Suppressor macrophage (primary cell): ENCODE measurements at places on chromosomes 6 and 20.

- DNase-seq: no peak
These were observed 19.4 kb upstream of the TRERF1 start for GRCh38 chr6:42471142-42471541.

- DNase-seq: no peak
These were observed 486.1 kb downstream of the QKI start for GRCh38 chr6:163900570-163900969.

GRCh38 chr20:47854687-47855212 is 69.5 kb upstream of the SULF2 start:
- DNase-seq: peak; percentile 46

GRCh38 chr6:96002576-96002910 is 13.2 kb upstream of the FUT9 start:
- DNase-seq: no peak

DNA sequence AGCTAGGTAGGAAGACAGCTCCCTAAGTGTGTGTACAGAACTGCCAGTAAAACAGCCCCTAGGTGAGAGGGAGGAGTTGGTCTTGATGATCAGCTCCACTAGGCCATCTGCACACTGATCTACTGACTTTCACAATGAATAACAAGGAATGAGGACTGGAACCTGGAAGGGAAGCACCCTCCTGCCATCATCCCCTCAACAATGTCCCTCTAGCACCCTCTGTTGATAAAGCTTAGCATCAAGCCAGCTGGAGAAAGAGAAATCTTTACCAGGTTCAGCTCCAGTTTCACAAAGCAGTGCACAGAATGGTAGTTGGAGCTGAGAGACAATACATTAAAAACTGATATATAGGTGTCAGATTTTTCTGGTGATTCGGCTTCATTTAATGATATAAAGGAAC is 57.2 kb upstream of the IRAK1BP1 start:
- no peak for DNase-seq

- no peak for DNase-seq
These were observed 31.4 kb downstream of the NFATC2 start for GRCh38 chr20:51510936-51511605.

DNA sequence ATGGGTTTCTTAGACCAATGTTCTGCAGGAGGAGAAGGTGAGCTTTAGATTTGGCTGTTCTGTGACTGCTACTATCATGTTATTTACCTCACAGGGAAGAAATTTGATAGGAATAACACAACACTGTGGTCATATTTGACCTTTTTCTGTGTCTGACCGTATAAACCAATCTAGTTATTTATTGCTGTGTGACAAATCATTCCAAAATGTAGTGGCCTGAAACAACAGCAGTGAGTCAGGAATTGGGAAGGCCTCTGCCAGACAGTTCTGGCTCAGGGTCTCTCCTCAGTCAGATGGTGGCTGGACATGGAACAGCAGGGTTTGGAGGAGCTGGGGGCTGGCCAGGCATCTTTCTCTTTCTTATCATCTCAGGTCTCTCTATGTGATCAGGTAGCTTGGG is 33.0 kb downstream of the RIPOR2 start:
- no peak for DNase-seq

GRCh38 chr6:44100088-44100550 is 27.1 kb downstream of the MRPL14 start:
- DNase-seq: peak; percentile 57

GRCh38 chr6:166980738-166981137 is 18.5 kb upstream of the CEP43 start:
- no peak for DNase-seq

DNA sequence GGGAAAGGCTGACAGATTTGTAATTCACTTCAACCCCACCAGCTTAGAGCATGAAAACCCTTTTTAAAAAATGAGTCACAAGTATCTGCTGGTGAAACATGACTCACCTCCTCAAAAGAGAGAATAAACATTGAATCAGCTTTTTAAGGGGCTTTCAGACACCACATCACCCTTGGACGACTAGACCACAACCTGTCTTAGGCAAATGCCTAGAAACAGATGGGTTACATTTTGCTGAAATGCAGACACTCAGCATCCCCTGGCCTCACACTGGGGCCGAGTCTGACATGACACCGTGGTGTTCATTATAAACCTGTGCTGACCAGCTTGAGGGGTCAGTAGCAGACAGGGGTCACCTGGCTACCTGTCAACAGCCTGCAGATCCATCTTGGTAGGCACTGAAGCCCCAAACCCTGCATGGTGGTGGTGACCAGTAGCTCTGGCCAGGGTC is 175.3 kb upstream of the CST7 start:
- peak; percentile 32 for DNase-seq

GRCh38 chr6:37283268-37283667 is 25.3 kb upstream of the TMEM217 start:
- DNase-seq: no peak

DNA sequence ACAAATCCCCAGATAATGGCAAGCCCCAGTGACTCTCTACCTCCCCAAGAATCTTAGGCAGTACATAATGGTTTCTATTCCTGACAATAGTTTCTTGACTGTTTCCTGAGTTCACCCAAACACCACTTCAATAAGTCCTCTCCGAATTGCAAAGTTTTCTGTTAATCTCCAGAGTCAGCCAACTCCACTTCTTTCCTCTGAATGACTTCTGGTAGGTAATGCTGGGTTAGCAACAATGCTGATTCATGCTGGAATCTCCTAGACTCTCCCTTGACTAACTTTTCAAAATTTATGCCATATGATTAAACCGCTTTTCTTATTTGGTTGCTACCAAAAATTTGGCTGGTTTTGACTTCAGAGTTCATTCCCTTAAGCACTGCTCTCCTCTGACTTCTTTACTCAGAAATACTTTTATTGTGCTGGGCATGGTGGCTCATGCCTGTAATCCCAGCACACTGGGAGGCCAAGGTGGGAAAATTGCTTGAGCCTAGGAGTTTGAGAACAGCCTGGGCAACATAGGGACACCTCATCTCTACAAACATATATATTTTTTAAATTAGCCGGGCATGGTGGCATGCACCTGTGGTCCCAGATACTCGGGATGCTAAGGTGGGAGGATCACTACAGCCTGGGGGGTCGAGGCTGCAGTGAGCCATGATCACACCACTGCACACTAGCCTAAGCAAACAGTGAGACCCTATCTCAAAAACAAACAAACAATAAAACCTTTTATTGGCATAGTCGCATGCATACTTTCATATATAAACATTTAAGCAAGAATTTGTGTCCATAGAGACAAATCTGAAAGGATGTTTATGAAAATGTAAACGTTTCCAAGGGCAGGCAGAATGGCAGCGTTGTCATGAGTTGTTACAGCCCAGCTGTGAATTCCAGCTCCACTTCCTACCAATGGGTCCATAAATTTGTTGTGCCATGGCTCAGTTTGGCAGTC is 249.3 kb upstream of the PLN start:
- no peak for DNase-seq

DNA sequence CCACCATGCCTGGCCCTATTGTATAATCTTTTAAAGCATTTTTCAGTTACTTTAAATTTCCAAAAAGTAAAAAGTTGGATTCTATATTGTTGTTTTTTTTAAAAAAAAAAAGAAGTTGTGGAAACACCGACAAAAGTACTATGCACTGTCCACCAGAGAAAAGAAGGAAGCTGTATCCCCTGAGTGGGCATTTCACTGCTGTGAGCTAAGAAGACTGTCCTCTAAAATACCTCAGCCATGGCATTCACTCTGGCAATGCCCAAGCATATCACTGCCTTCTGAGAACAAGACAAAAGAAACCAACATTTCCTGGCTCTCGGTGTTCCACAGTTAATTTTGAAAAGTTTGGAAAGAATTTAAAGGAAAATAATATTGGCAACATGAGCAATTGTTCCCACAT is 117.8 kb downstream of the IPCEF1 start:
- DNase-seq: peak; percentile 58

- DNase-seq: no peak
These were observed 113.1 kb upstream of the ZNF217 start for GRCh38 chr20:53706466-53707370.

- DNase-seq: no peak
These were observed 2.1 kb downstream of the APOBEC2 start for GRCh38 chr6:41055149-41055548.

DNA sequence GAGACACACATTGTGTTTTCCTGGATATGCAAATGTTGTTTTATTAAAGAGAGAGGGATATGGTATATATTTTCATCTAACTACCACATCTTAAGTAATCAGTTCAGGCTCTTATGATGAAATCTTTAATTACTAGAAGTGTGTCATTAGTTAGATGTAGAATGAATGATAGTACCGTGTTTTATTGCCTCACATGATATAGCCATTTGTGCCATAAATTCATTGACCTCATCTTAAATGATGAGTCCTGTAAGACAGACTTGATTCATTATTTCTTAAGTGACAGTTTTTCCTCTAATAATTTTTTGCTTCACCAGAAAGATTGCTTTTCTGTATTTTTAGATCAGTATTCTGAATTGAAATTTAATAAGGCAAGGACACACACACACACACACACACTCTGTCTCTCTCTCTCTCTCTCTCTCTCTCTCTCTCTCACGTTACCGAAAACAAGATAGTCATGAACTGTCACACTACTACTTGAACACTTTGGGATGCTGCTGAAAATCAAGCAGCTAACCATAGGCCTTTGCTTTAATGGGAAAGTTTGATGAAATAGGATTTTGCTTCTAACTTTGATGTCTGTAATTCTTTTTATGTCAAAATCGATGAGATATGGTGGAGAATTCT is 140.5 kb downstream of the SOBP start:
- no peak for DNase-seq

- no peak for DNase-seq
These were observed 51.0 kb upstream of the MLIP start for GRCh38 chr6:54060286-54060685.

- no peak for DNase-seq
These were observed 72.1 kb downstream of the NFATC2 start for GRCh38 chr20:51470499-51470820.

- DNase-seq: peak; percentile 20
These were observed 277.7 kb downstream of the NRN1 start for GRCh38 chr6:5729080-5729434.

DNA sequence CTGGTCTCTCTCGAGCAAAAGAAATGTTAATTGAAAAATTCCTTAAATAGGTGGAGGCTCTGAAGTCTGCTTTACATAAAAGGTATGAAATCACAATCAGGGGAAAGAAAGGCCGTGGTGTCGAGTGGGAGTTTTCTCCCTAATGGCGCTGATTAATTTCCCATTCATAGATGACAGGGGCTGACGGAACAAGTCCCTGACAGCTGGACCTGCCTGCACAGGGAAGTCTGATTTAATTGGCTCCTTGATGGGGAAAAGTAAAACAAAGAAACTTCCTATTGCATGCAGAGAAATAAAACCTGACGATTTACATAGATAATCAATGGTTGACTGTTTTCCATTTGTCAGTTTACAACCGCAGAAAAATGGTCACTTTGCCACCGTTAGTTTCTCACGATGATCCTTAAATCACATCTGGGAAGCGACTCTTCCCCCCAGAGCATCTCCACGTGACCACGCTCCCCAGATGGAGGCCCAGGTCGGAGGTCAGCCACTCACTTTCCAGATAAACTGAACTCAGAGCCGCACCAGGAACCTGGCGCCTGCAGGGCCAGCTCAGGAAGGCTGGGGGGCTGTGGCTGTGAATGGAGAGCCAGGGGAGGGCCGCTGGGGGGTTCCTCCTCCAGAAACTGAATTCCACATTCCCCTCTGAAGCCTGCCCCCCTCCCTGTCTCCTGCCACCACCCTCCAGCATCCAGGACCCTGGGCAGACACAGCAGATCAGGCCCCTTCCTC is 55.3 kb downstream of the DLL1 start:
- no peak for DNase-seq

DNA sequence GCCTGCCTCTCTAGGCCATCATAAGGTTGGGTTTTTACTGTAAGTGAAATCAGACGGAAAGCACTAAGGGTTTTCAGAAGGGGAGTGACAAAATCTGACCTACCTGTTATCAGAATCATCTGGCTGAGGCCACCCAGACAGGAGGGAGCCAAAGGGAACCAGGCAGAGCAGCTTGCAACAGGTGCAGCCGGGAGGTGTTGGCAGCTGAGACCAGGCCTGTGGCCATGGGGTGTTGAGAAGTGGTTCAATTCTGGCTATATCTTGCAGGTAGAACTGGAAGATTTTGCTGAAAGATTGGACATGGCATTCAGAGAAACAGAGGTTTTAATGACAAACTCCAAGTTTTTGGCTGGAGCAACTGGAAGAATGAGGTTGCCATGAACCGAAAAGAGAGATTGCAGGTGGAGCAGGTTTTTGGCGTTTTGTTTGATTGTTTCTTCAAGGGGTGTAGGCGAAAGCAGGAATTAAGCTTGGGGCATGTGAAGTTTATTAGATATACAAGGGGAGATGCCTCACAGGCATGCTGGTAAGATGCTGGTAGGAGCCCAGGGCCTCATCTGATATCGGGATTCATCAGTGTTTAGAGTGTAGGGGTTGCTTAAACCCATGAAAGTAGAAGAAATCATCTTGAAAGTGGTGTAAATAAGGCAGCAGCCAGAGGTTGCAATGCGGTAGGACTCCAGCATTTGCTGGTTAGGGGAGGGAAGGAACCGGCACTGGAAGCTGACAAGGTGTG is 35.1 kb upstream of the MAP3K4 start:
- DNase-seq: no peak

DNA sequence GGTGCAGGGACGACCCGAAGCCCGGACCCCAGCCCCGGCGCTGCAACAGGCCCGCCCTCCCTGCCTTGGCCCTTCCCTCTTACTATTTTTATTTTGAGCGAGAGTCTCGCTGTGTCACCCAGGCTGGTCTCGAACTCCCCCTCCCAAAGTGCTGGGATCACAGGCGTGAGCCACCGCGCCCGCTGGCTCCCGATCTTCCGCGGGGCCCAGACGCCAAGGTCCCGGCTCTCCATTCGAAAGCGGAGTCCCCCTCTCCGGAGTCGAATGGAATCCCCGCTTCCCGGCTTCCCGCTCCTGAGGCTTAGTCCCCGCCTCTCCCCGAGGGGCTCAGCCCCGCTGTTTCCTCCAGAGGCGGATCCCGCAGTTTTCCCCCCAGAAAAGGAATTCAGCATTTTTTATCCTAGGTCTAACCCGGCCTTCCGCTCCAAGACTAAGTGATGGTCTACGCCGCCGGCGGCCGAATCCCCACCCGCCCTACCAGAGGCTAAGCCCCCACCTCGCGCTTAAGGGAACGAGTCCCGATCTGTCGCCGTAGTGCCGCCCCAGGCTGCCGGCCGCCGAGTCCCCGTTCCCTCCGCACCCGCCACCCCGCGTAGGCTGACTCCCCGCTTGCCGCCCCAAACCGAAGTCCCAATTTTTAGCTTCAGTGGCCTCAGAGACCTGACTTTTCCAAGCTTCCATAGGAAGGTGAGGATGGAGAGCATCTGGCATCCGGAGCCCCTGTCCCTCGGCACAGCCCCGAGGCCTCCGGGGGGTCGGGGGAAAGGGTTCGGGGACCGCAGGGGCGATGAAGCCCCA is 11.5 kb upstream of the TMC2 start:
- peak; percentile 57 for DNase-seq

- no peak for DNase-seq
These were observed 93.4 kb downstream of the THBS2 start for GRCh38 chr6:169160091-169160854.

GRCh38 chr6:10999994-11000393 is 44.1 kb downstream of the ELOVL2 start:
- no peak for DNase-seq

- peak; percentile 22 for DNase-seq
These were observed 189.0 kb downstream of the BCAS1 start for GRCh38 chr20:53881362-53881761.
